ENCODE measurements at places on chromosomes 4 and X.

DNA sequence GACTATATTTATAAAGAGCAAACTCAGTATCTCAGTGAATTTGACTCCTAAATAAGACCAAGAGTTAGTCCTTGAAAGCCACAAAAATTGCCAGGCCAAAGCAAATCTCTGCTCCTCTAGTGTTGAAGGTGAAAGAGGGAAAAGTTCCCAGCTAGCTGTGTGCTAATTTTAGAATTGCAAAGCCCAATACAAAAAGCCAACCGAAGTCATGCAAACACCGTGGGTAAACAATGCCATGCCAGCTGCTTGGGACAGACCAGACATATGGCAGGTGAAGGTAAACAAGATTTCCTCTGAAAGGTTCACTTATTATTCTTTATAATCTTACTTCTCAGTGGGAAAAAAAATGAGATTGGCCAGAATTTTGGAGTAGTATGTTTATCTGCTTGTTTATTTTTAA is 80.5 kb upstream of the LNX1 start:
- H3K4me1 ChIP-seq = no peaks in the 10 kb centered on the region
- no peak overlapping the region for H3K27ac ChIP-seq
- no peaks in the 10 kb centered on the region for H3K36me3 ChIP-seq
- peaks cover 42% of the 10 kb centered on the region for H3K27me3 ChIP-seq
- no peak for DNase-seq
- H3K4me3 ChIP-seq = no peak overlapping the region

GRCh38 chrX:133921764-133922389 is 63.5 kb downstream of the GPC3 start:
- peaks cover 5% of the 10 kb centered on the region for H3K4me1 ChIP-seq
- H3K27me3 ChIP-seq = no peaks in the 10 kb centered on the region
- H3K27ac ChIP-seq = no peak overlapping the region
- H3K36me3 ChIP-seq = no peaks in the 10 kb centered on the region

DNA sequence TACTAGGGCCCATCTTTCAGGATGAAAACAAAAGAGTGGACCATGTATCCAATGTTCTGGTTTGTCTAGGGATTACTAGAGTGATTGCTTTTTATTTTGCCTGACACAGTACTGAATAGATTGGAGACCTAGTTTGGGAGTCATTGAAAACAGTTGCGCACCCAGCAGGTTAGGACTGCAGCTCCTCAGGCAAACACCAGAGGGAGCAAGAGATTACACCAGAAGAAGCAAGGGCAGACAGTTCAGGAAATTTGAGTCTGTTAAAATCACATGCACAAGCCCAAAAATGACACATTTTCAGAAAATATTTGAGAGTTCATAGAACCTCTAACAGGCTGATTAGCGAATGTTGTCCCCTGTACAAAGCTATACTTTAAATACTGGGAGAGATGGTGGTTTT is 55.6 kb downstream of the CYLC1 start:
- no peak overlapping the region for H3K4me3 ChIP-seq
- H3K4me1 ChIP-seq = no peaks in the 10 kb centered on the region
- no peak overlapping the region for H3K27ac ChIP-seq
- no peaks in the 10 kb centered on the region for H3K36me3 ChIP-seq
- DNase-seq = no peak
- H3K27me3 ChIP-seq = no peaks in the 10 kb centered on the region

DNA sequence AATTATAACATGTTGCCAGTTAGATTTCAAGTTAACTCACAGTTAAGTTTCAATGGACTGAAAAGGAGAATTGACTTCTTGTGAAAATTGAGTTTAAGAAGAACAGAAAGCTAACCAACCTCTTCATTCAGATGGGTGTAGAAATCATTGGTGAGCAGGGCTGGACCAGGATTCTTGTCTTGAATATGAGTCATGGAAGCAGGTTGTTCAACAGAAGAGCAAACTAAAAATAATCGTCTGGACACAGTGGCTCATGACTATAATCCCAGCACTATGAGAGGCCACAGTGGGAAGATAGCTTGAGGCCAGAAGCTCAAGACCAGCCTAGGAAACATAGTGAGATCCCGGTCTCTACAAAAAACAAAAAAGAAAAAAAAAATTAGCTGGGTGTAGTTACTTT is 98.2 kb downstream of the ARSJ start:
- peaks cover 11% of the 10 kb centered on the region for H3K4me1 ChIP-seq
- no peak for DNase-seq
- H3K4me3 ChIP-seq = no peak overlapping the region
- no peaks in the 10 kb centered on the region for H3K27me3 ChIP-seq
- H3K36me3 ChIP-seq = peaks cover 7% of the 10 kb centered on the region

- no peaks in the 10 kb centered on the region for H3K36me3 ChIP-seq
- H3K27me3 ChIP-seq = no peaks in the 10 kb centered on the region
- no peak overlapping the region for H3K4me3 ChIP-seq
- H3K27ac ChIP-seq = no peak overlapping the region
- no peak for DNase-seq
- H3K4me1 ChIP-seq = no peaks in the 10 kb centered on the region
Measured at GRCh38 chrX:69076088-69076487, 89.2 kb downstream of the PJA1 start.

- H3K27me3 ChIP-seq = no peaks in the 10 kb centered on the region
- H3K27ac ChIP-seq = no peak overlapping the region
- no peaks in the 10 kb centered on the region for H3K36me3 ChIP-seq
- DNase-seq = no peak
Measured at GRCh38 chrX:51215266-51215665, 117.4 kb upstream of the NUDT10 start.
